ENCODE measurements at places on chromosomes 11 and 22.
A peak's percentile ranks its signal among the peaks of the same experiment; 100 is the strongest.

DNA sequence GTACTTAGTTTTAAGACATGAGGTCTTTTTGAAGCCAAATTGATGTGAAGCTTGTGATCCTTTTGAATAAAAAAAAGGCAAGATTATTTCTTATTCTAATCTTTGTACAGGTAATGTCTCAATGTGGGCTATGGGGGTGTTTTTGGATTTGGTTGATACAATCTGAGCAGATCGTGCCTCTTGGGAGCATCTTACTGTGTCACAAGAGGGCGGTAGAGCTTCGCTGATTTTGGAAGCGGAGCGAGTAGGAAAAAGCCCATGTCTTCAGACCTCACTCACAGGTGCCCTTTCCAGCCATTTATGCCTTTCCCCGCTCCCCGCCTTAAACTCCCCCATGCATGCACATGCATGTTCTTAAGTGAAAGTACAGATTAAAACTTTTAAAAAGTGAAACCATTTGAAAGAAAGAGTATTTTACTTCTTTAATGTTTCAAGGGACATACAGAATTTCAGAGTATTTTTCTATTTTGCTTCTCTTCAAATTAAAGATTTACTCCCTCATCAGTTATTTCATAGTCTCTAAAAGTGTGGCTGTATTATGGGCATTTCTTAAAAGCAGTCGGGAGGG, 18.8 kb downstream of the DDX25 start:
- DNase-seq = peak; percentile 59

- DNase-seq = no peak
These were observed 283.0 kb downstream of the RAB38 start for GRCh38 chr11:87892291-87892690.

DNA sequence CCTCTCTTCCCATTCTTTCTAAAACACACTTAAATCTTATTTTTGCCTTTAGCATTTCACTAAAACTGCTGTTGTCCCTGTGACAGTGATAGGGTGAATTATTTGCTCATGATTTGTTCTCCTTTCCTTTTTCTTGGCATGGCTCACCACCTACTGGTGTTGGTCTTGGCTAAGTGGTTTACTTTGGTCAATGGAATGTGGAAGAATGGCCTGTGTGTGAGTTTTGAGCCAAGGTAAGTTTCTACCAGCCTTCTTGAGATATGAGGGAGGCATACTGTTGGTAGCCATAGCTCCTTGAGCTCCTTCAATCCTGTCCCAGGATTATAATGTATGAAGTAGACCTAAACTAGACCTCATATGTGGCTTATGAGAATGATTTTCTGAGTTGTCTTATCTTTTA, 506.3 kb upstream of the RAG2 start:
- DNase-seq = no peak

DNA sequence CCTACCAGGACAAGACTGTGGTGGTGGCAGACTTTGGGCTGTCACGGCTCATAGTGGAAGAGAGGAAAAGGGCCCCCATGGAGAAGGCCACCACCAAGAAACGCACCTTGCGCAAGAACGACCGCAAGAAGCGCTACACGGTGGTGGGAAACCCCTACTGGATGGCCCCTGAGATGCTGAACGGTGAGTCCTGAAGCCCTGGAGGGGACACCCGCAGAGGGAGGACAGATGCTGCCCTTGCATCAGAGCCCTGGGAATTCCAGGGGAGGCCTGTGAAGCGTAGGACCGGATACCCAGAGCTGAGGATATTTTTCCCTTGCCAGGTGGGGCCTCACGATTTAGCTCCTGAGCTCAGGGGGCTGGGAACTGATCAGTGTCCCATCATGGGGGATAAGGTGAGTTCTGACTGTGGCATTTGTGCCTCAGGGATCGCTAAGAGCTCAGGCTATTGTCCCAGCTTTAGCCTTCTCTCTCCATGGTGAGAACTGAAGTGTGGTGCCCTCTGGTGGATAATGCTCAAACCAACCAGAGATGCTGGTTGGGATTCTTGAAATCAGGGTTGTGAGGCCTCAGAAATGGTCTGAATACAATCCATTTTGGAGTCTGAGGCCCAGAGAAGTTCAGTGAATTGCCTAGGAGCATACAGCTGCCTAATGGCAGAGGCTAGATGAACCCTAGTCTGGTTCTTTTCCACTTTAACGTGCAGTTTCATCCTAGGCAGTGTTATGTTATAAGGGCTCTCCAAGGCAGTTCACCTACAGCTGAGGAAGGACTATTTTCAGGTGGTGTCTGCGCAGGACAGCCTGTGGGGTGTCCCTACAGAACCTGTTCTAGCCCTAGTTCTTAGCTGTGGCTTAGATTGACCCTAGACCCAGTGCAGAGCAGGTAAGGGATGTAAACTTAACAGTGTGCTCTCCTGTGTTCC, 19.5 kb downstream of the PIK3IP1 start:
- peak; percentile 66 for DNase-seq

DNA sequence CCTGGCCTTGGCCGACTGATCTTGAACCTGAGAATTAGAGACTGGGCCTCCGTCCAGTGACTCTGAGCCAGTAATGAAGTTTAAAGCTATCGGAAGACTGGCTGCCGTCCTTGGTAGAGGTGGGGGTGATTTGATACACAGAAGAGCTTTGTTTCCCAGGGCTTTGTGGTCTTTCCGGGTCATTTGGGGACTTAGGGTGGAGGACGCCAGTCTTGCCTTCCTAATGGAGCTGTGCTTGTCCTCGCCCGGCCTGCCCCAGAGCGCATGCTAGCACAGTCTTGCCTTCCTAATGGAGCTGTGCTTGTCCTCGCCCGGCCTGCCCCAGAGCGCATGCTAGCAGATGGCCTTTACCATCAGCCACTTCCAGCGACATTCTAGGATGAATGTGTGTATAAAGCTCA, 65.8 kb downstream of the ST3GAL4 start:
- DNase-seq = no peak

DNA sequence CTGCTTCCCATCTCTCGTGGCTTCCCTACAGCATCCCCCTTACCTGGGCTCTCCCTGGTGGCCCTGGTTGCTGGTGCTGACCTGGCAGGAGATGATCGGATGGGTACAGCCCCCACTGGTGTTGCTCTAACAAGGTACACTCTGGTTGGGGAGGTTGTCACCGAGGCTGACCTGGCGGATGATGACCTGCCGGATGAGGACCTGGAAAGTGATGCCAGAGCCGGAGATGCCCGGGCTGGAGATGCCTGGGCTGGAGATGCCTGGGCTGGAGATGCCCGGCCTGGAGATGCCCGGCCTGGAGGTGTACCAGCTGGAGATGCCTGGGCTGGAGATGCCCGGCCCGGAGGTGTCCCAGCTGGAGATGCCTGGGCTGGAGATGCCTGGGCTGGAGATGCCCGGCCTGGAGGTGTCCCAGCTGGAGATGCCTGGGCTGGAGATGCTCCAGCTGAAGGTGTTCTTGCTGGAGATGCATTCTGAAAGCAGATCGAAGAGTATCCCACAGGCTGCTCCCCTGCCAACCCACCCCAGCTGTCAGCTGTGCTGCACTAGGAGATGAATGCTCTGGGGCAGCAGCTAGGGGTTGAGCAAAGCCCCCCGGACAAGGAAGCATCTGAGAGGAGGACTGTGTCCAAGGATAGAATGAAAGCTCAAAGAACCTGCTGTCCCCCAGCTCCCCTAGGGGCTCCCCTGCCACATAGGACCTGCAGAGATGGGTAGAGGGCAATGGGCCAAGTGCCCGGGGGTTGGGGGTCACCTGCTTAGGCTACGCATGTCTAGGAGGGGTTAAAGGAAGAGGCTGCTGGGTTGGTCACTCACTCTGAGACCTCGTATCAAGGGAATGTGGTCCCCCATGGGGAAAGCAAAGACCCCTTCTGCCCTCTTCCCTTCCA, 10.6 kb downstream of the TMPRSS13 start:
- DNase-seq = no peak

- peak; percentile 31 for DNase-seq
These were observed 197.8 kb downstream of the MN1 start for GRCh38 chr22:27603800-27604144.

- peak; percentile 18 for DNase-seq
These were observed 1.6 kb downstream of the SESN3 start for GRCh38 chr11:95229199-95229992.

DNA sequence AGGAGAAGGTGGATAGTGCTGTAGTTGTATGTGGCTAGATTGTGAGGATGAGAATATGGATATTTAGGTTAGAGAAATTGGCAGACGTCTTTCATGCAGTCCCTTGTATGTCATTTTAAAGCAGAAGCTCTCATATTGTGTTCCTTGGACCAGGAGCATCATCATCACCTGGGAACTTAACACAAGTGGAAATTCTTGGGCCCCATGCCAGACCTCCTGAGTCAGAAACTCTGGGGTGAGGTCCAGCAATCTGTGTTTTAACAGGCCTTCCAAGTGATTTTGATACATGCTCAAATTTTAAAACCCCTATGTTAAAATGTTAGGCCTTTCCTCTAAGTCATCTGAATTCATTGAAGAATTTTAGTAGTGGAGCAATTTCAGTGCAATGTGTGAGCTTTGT, 34.8 kb downstream of the JHY start:
- DNase-seq = no peak

GRCh38 chr11:60498853-60499252, 6.3 kb downstream of the MS4A12 start:
- DNase-seq = peak; percentile 1

GRCh38 chr11:898540-899190, 11.9 kb downstream of the CHID1 start:
- no peak for DNase-seq

DNA sequence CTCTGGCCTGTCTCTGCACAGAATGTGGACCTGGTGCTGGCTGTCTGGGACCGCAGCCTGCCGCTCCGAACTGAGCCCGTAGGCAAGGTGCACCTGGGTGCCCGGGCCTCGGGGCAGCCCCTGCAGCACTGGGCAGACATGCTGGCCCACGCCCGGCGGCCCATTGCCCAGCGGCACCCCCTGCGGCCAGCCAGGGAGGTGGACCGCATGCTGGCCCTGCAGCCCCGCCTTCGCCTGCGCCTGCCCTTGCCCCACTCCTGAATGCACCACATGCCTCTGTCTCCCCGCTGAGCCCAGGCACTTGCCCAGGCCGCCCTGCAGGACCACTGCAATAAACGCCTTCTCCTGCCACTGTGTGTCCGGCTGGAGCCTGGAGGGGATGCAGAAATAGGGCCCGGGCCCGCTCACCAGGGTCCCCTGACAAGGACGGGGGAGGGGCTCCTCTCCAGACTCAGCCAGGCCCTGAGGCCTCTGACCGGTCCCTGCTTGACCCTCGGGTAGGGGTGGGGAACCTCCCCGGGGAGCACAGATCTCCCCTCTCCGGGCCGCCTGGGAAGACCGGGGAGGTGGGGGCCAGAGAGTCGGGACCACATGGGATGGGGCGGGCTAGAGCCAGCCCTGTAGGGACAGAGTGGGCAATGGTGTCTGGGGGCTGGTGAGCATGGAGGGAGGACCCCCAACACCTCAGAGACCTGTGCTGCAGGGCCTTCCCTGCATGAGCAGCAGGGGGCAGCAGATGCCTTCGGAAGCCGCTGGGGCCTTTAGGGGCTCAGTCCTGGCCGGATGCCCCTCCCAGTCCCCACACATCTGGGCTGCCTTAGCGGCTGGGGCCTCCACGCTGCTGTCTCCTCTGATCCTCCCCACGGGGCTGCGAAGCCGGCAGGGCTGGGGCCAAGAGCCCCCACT, 1.4 kb upstream of the TNNI2 start:
- peak; percentile 59 for DNase-seq

GRCh38 chr11:107799218-107799859, 59.2 kb downstream of the SLC35F2 start:
- DNase-seq = peak; percentile 64

- peak; percentile 61 for DNase-seq
These were observed 1.9 kb downstream of the CHRM4 start for GRCh38 chr11:46389450-46390330.

- DNase-seq = no peak
These were observed 67.7 kb downstream of the MICAL3 start for GRCh38 chr22:17956630-17957029.

DNA sequence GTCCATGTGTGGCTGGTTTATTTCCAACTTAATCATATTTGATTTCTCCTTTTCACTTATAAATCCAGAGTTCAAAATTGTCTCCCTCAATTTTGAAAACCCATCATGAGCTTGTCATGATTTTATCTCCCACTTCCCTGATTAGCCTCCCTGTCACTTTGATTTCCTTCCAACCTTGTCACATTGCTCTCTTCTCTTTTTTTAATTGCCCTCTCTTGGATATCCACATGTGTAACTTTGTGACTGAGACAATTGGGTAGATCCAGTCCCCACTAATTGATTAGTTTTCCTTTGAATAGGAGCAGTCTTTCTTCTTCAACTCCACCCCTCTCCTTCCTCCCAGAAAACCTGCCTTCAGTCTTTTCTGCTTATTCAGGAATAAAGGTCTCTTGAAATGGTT, 2.4 kb downstream of the TEF start:
- DNase-seq = no peak

GRCh38 chr22:48299124-48299523, 1528.5 kb downstream of the BRD1 start:
- DNase-seq = no peak

DNA sequence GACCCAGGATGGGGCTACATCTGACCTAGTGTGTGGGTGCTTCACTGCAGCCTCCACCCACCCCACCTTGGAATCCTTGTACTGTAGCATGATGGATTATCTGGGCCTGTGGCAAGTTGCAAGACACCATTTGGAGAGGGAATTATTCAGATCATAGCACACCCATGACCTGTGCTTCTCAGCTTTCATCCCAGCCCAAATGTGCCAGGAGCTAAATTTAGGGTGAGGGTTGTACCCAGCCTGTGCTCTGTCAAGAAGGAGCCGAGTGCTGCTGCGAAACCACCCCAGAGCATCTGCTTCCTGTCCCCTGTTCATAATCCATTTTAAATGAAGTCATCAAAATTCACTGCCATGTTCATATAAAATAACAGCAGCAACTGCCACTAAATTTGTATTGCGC, 394.5 kb downstream of the SHANK2 start:
- no peak for DNase-seq

GRCh38 chr22:37275134-37275533, 7.2 kb upstream of the CYTH4 start:
- no peak for DNase-seq

DNA sequence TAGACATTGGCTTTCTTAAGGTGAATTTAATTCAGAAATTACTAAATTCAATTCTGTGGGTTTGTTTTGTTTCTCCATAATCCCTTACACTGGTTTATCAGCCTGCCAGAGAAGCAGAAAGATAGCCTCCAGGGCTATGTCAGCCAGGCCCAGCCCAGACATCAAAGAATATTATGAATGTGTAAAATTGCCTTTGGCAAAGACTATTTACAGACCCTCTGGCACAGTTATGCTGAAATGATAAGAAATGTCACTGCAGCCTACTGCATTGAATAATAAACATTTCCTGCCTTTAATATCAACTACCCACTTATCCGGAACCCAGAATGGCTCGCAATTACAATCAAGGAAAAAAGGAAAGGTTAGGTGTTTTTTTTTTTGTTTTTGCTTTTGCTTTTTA, 562.5 kb upstream of the LRRC4C start:
- DNase-seq = no peak

DNA sequence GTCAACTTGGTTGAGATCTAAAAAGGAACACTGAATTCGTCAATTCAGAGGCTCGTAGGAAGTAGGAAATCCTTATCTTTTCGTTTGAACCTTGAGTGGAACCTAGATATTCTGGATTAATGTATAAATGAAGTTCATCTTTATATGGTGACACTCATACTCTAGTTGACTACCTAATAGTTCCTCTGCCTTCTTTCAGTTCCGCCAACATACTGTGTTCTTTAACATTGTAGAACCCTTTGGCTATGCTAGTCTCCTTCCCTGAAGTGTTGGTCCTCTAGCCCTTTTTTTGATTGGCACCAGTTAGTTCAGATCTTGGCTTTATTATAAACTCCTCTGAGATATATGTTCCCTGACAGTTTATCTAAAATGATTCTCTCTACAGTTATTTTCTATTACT, 1.5 kb downstream of the ATM start:
- DNase-seq = no peak

Data from fibroblast of skin of back (primary cell).